ENCODE measurements at places on chromosomes 16 and 17.

- peaks cover 17% of the 10 kb centered on the region for H3K4me1 ChIP-seq
- H3K27me3 ChIP-seq = no peaks in the 10 kb centered on the region
- DNase-seq = peak; percentile 41
- no peak overlapping the region for H3K27ac ChIP-seq
- H3K36me3 ChIP-seq = peaks cover 86% of the 10 kb centered on the region
These were observed 5.8 kb downstream of the DHX38 start for GRCh38 chr16:72099377-72099818.

DNA sequence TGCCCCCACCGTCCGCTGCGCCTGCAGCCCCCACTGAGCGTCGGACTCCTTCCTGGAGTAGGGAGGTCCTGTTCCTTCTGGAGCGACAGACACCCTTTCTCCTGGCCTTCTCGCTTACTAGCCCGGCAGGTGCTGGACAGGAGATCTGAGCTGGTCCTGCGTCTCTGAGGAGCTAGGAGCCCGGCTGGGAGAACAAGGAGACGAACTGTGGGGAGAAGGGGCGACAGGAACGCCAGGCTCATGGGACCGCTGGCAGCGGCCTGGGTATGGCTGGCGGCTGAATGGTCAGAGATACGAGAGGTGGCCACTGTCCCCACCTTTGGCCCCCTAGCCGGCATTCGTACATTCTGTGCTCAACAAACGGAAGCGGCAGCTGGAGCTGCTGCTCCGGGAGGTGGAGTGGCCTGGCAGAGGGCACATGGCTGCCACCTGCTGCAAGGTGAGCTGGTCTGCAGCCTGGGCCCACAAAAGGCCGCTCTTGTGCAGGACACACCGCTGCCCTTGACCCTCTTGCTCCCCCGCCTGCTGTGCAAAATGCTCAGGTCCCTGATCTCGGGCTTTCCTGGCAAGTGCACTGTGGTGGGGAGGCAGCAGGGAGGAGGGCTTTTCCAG, 2066.7 kb downstream of the TP53TG3F start:
- H3K4me3 ChIP-seq = no peak overlapping the region
- H3K27me3 ChIP-seq = no peaks in the 10 kb centered on the region
- DNase-seq = no peak
- H3K4me1 ChIP-seq = no peaks in the 10 kb centered on the region
- no peak overlapping the region for H3K27ac ChIP-seq

DNA sequence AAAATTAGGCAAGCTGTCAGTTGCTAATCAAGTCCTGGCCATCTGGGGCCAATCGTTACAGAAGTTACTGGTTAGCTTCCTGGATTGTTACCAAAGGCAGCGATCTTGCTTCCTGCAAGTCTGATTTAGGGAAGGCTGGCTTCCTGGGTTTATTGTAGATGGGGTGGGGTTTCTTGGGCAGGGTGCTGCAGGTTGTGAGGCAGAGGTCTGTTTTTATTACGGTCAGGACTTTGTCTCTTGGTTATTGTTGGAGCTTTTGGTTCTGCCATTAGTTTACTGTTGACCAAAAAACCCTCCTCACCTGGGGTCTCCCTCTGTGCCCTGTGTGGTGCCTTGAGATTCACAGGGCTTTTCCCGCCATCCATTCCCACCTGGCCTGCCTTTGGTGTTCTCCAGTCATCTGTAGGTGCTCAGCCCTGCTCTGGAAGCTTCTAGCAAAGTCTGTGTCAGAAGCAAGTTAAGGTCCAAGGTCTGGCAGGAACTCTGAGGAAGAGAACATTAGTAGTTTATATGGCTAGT, 36.9 kb downstream of the SLC47A1 start:
- no peak overlapping the region for H3K27ac ChIP-seq
- no peak overlapping the region for H3K4me3 ChIP-seq
- no peak for DNase-seq
- no peaks in the 10 kb centered on the region for H3K36me3 ChIP-seq

GRCh38 chr16:66471264-66471663, 44.2 kb downstream of the BEAN1 start:
- H3K4me1 ChIP-seq = peaks cover 6% of the 10 kb centered on the region
- no peak for DNase-seq
- no peaks in the 10 kb centered on the region for H3K27me3 ChIP-seq
- no peaks in the 10 kb centered on the region for H3K36me3 ChIP-seq
- no peak overlapping the region for H3K4me3 ChIP-seq
- H3K27ac ChIP-seq = no peak overlapping the region

GRCh38 chr16:80938004-80938878, 68.4 kb downstream of the CMC2 start:
- H3K27ac ChIP-seq = peak overlapping the region; percentile 36
- no peak overlapping the region for H3K4me3 ChIP-seq
- H3K4me1 ChIP-seq = no peaks in the 10 kb centered on the region
- no peaks in the 10 kb centered on the region for H3K27me3 ChIP-seq
- no peak for DNase-seq

GRCh38 chr17:60103957-60104356, 25.2 kb upstream of the HEATR6 start:
- H3K27me3 ChIP-seq = no peaks in the 10 kb centered on the region
- DNase-seq = no peak
- H3K27ac ChIP-seq = no peak overlapping the region
- peaks cover 7% of the 10 kb centered on the region for H3K4me1 ChIP-seq
- H3K4me3 ChIP-seq = no peak overlapping the region

GRCh38 chr16:49786926-49787557, 68.9 kb downstream of the ZNF423 start:
- DNase-seq = no peak
- H3K4me1 ChIP-seq = no peaks in the 10 kb centered on the region
- no peaks in the 10 kb centered on the region for H3K36me3 ChIP-seq
- no peaks in the 10 kb centered on the region for H3K27me3 ChIP-seq
- no peak overlapping the region for H3K4me3 ChIP-seq

GRCh38 chr16:87317750-87318644, 805 bp upstream of the C16orf95 start:
- peak; percentile 53 for DNase-seq
- H3K4me3 ChIP-seq = peak overlapping the region; percentile 69
- H3K4me1 ChIP-seq = peaks cover 20% of the 10 kb centered on the region
- H3K27ac ChIP-seq = peak overlapping the region; percentile 98
- no peaks in the 10 kb centered on the region for H3K27me3 ChIP-seq

Data from stomach (tissue), 19 donors.